ENCODE measurements at places on chromosomes 7 and 10.
A peak's percentile ranks its signal among the peaks of the same experiment; 100 is the strongest.

DNA sequence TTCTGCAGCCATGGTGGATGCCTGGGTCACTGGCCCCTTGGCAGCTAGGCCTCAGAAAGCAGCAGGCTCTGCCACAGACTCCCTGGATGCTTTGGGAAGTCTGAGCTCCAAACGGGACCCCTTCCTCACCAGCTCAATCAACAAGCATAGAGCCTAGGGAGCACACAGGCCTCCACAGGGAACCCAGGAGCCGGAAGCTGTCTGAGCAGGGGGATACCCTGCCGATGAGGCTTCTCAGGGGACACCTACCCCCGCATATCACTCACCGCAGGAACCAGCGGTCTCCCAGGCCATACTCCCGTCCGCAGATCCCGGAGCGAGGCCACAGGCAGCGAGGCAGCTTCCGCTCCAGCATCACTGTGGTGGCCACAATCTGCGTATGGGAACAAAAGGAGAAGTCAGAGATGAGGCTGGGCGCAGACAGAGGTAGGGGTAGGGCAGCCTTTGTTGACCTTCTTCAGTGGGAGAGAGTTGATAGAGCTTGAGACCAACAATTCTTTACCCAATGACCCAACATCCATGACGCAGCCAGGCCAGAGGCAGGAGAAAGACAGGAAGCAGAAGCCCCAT, 13.4 kb downstream of the TRPV6 start:
- DNase-seq, result no peak

DNA sequence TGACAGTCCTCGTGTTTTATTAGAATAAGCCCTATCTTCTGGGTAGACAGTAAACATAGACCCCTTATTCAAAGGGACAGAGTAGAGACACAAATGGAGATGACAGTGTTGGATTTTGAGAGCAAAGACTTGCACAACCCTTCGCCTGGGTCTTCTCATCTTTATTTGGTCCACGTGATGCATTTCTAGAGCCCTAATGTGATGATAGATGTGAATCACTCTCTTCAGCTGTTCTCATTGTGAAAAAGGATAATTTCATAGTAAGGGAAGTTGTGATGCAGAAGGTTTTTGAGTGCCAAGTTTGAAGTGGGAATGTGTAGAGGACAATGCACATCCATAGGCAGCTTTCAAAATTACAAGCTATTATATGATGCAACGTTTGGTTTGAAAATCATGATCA, 86.3 kb downstream of the CREB5 start:
- no peak for DNase-seq

DNA sequence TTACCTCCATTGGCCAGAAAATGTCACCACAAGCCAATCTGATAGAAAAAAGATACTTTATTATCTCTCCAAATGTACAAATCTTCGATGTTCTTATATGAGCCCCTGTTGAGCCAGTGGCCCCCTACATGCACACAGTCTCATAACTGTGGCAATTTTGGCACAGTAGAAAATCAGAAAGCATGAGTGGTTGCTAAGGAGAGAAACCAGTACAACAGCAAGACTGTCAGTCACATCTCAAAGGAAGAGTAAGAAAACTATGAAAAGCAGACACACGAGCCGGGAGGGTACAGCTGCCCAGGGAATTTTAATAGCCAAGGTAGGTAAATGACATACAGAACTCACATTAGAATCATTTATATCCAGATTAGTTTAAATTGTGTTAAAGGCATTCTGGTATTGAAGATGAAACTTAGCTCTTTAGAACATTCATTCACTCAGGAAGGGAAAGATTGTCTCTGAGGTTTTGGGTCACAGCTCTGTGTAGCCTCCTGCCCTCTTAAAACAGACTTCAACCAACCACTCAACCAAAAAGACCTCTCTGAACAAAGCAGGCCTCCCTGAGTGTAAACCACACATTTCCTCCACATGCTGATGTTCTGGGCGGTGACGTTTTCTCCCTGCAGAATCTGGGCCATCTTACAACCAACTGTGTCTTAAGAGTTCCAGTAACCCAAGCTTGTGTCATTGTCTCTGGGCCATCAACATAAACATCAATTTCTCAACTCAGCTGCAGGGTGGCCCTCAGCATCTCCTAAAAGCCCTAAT, 80.8 kb upstream of the ADAM12 start:
- DNase-seq, result peak; percentile 12

DNA sequence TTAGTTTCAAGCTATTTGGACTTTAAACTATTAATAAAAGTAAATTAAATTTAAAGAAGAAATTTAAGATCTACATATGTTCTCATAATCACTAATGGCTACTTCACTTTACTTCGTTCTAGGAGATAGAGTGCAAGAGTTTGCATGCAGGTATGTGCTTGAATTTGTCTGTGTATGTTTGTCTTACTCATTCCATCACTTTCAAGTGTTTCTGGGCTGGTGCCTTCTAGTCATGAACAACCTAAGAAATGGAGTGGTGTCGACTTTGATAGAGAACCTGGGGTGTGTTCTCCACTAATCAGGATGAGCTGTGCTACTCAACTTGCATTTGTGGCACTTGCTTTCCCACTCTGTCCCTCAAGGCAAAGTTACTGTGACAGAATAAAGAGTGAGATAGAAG, 169.9 kb downstream of the KCND2 start:
- no peak for DNase-seq

DNA sequence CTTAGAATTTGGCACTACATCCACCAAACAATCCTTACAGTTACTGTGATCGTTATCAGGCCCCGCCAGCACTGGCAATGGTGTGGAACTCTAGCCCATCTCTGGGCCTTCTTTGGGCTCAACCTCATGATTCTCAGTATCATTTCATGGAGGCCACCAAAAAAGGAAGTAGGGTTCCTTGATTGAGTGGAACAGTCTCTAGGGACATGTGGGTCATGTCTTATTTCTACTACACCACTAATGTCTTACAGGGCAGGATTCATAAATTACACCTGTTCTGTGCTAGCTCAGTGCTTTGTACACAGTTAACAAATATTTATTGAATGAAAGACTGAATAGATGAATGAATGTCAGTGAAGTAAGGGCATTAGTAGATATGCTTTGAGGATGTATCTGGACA, 53.9 kb downstream of the AP3M1 start:
- DNase-seq, result no peak

DNA sequence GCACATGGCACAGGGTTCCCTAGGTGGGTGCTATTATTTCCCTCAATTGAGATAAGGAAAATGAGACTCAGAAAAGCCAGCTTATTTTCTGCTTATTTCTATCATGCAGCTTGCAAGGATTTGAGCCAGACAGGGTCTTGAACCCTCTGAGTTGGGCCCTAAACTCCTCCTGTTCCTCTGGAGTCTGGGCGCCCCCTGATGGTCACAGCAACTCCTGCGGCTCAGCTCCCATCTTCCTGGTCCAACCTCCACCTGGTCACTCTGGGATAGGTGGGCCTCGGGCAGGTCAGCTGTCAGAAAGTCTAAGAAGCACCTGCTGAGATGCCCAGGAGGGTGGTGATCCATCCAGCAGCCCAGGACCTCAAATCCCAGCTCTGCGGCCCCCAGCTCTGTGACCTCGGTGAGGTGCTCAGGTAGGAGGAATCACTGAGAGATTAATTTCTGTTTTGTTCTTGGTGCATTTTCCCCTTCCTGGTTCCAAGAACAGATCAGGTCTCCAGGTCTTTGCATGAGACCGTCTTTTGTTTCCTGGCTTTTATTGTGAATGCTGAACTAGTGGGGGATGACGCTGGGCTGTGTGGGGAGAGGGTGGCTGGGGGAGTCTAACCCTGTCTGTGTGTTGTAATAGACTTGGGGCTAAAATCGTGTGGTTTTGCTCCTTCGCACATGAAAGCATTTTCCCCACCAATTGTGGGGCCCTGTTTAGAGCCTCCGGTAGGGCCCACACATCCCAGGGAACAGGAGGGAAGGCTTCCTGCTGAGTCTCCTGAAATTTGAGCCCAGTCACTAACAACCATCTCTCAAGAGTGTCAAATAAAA, 32.8 kb downstream of the TMEM130 start:
- DNase-seq, result no peak

DNA sequence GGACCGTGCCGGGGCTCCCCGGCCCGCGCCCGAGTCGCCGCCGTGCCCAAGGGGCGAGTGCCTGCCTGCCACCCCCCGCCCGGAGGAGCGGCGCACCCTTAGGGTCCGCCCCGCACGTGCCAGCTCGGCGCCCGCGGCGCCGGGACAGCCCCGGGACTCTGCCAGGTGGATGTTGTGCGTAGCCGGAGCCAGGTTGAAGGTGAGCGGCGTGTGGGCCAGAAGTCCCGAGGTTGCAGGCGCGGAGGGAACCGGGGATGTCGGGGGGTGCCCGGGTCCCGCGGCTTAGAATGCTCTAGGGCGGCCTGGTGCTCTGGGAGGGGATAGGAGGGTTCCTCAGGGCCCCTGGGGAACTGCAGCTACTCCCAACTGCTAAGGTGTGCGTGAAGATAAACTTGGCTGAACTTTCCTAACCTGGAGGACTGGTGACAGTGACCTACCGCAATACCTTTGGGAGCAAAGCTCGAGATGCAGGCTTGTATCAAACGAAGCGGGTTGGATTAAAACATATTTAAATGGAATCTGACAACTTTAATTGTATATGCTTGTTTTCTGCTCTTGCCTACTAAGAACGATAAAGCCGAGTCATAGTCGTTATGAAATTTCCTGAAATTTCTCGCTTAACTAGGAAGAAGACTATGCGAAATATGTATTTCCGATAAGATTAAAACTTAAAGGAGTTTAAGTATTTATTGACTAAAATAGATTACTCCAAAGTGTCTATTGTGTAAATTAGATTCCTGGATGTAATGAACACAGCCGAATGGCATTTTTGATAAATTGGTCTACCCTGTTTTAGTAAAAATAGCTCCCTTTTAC, at the start of gene CUX1:
CUX1 (plus strand) TSS at position 156 of the 816 bp plus-strand sequence; CDS start at position 170, 14 bp downstream.
- DNase-seq, result no peak

- peak; percentile 59 for DNase-seq
Measured at GRCh38 chr7:6392712-6393666, 54.8 kb downstream of the DAGLB start.

DNA sequence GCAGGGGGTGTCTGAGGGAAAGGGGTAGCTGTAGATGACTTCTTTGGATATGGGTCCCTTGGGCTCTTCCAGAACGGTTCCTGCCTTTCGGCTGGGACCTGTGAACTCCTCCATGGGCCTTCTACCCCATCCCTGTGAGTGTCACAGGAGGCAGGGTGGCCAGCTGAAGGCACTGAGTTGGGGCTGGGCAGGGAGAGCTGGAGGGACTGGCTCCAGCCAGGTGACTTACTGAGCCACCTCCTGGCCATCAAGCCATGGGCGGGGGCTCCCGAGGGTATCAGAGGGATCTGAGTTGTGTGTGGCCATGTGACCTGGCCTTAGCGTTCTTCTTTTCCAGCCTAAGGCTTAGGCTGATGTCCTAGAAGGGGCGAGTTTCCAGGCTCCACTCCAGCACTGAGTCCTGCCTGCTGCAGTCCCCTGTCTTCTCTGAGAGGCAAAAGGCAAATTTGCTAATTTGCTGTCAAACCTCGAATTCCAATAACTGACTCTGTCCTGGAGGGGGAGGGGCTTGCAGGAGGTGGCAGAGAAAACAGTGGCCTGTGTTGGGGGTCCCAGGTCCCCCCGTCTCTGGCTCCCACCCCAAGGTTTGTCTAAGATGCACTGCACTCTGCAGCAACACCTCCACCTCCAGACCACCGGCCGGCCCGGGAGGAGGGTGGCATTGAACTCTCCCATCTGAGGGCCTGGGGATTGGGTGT, 27.2 kb downstream of the ADCYAP1R1 start:
- no peak for DNase-seq

Measured in CD4-positive, alpha-beta T cell treated with Interleukin-2 at 100 ng/mL for 4 hours (primary cell).